ENCODE measurements at places on chromosomes 7 and 10.

- no peak for DNase-seq
Observed at GRCh38 chr10:98567391-98568133, 120.8 kb upstream of the HPS1 start.

DNA sequence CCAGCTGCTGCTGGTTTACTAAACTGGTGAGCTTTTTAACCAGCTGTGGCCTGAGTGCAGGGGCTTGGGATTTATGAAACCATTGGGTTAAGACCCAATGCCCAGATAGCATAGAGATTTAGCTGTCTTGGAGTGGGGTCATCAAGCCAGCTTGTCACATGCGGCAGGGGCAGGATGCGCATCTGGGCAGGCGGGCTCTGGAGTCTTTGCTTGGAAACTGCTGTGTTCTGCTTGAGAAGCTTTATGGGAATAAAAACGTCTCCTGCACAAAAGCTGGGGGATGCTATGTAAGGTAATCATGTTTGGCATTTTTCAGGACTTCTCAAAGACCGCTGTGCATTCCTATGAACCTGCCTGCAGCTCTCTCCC, 136.3 kb downstream of the MAPK8 start:
- no peak for DNase-seq

GRCh38 chr10:1776127-1776662, 38.9 kb upstream of the ADARB2 start:
- DNase-seq = no peak

- peak; percentile 50 for DNase-seq
Observed at GRCh38 chr10:23439961-23440889, 1.4 kb downstream of the OTUD1 start.

- no peak for DNase-seq
Observed at GRCh38 chr10:128574581-128575210, 448.5 kb upstream of the MKI67 start.

DNA sequence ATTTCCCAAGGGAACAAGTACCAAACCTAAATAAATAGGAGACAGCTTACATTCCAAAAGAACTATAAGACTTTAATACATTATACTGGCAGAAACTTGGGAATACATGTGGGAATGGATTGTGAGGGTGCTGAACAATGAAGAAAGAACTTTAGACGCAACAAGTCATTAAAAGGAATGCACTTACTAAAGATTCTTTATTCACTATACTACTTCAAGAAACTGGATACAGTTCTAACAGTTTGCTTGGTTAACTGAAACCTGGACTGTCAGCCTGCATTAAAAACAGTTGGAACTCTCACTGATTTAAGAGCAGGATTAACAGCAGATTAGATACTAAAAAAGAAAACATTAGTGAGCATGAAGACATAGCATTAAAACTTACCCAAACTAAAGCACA, 12.0 kb downstream of the CACUL1 start:
- no peak for DNase-seq

DNA sequence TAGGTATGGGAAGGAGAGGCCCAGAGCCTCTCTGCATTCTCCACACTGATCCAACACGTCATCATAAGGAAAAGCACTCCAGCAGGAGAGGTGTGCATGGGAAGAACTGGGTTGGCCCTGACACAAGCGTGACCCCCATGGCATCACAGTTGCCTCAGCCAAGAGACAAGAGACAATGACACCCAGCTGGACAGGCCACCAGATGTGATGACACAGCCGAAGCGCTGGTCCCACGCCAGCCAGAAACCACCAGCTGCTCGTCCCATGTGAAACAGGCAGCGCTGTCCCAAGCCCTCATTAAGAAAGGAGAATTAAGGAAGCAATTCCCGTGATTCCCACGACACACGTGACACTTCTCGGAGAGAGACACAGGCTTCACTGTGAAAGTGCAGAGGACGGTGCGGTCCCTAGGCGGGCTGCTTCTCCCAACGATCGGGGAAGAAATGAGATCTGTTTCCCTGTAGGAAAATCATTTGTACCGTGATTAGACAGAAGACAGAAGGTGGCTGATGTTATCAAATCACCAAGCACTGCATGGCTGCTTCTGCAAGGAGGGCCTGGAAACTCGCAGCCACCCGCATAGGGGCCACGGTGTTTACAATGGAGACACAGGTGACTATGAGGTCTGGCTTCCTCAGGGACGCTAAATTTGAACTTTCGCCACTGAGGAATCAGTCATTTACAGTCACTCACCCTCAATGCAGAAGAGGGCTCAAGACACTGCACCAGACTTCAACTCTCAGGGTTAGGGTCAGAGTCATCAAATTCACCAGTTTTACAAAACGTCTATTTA, 74.5 kb downstream of the DIP2C start:
- no peak for DNase-seq

DNA sequence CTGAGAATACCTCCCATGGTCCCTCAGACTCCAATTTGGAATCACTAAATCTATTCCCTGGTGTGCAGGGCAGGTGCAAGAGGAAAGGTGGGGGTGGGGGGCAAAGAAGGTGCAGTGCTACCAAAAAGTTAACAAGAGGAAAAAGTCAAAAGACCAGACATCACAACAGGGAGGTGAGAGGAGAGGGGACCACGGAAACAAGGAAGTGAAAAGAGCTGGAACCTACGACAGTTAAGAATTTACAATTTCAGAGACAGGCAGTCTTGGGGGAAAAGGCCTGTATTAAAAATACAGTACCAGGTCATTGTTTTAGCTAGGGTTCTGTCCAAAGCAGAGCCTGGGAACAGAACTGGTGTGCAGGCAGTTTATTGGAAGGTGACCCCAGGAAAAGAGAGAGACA, 14.6 kb downstream of the ITGB1 start:
- DNase-seq = peak; percentile 39

DNA sequence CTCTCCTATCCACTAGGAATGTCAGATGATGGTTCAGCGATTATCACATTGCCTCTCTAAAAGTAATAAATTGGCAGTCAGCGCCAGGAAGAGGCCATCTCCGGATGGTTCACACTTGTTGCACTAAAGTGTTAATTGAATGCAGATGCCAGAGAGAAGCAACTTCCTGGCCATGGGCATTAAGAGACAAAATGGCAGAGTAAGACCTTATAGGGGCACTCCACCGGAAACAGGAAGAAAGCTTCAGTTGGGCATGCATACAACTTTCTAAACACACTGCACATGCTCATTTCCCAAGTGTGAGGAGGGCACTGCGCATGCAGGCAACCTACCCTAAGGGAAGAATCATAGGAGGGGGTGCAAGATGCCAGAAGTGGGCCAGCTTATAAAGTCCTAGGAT, 71.7 kb upstream of the AUTS2 start:
- DNase-seq = no peak

GRCh38 chr10:128307820-128308219, 181.6 kb upstream of the MKI67 start:
- no peak for DNase-seq

DNA sequence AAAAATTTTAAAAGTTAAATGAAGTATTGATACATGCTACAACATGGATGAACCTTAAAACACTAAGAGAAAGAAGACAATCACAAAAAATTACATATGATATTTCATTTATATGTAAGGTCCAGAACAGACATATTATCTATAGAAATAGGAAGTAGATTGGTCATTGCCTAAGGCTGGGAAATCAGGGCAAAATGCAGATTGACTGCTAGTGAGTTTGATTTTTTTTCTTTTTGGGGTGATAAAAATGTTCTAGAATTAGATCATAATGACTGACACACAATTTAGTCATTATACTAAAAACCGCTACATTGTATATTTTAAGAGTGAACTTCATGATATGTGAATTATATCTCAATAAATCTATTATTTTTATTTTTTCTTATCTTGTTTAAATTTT, 88.3 kb downstream of the CPEB3 start:
- DNase-seq = no peak

DNA sequence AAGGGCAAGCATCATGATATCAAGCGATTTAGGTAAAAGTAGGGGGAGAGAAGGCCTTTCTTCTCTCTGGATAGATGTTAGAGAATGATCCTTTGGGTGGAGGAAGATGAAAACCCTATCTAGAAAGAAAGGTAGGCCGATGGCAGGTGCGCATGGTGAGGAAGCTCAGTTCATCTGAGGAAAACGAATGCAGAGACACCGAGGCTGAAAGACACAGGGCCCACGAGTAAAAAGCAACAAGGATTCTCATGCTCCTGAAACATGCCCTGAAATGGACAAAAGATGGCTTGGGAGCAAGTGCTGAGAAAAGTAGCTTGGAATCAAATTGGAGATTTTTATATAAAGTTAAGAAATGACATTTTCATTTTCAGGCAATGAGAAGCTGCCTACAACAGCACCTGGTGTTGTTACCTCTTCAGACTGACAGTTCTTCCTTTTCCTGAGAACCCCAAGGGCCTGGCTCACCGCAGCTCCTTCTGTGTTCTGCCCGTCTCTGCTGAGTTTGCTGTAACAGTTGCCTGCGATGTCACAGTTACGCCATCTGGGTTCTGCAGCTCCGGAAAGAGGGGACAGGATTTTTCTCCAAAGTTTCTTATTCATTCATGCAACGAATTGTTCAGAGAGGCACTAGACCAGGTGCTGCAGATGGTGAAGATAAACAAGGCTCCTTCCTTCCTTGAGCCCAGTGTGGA, 402.0 kb upstream of the KLF6 start:
- no peak for DNase-seq

GRCh38 chr10:131725581-131726069, 175.2 kb upstream of the PPP2R2D start:
- DNase-seq = no peak

DNA sequence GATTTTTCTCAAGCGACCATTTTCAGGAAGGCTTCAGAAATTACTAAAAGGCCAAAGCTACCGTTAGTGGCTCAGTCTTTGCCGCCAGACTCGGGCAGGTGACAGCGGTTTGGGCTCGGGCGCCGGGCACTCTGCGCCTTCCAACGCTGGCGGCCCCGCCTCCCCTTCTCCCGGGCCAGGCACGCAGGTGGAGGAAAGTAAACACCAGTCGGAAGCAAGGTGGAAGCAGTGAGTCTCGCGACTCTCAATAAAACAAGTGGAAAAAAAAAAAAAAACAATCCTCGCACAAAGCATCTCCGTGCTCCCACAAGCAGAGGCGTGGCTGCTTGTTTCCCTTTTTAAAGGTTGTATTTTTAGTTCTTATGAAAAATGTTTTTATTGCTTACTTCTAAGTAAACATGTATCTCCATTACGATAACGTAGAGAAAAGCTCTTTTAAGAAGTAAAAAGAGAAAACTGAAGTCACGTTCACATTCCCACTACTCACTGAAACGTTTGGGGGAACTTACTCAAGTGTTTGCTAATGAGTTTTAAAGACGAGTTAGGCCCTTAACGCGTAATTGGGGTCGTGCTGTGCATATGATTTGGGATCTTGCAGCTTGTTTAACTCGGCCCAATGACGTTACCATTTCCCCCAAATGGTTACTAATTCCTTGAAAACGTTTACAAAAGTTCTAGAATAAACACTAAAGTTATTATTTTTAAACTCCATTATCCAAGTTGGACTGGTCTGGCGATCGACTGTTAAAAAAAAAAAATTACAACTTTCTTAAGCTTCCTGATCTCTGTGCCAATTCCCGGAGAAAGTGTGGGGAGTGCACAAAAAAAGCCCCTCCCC, 864 bp downstream of the CDCA7L start:
- peak; percentile 64 for DNase-seq

DNA sequence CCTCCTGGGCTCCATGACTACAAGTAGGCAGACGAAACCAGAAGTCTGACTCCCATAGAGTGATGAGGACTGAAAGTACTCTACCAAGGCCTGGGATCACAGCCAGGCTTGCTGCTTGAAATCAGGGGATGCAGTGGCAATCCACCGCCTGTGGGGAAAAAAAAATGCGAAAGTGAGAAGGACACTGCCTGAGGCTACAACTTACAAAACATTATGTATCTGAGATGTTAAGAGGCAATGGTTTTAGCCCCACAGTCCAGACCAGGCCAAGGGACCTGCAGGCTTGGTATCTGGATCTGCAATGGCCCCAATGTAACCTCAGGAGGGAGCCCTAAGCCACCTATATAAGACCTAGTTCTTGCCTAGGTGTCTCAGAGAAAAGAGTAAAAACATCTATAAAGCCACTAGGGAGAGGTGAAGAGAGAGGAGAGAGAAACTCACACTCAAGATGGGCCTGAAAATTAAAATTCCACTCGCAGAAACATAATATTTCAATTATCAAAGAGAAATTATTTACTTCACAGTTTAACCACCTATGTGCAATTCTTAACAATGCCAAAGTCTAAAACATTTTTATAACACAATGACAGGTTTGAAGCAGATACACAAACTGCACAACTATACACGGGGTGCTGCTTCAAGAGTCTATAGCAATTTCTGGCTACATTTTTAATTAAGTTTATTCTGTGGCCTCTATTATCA, 13.9 kb downstream of the DNAJC1 start:
- peak; percentile 82 for DNase-seq

DNA sequence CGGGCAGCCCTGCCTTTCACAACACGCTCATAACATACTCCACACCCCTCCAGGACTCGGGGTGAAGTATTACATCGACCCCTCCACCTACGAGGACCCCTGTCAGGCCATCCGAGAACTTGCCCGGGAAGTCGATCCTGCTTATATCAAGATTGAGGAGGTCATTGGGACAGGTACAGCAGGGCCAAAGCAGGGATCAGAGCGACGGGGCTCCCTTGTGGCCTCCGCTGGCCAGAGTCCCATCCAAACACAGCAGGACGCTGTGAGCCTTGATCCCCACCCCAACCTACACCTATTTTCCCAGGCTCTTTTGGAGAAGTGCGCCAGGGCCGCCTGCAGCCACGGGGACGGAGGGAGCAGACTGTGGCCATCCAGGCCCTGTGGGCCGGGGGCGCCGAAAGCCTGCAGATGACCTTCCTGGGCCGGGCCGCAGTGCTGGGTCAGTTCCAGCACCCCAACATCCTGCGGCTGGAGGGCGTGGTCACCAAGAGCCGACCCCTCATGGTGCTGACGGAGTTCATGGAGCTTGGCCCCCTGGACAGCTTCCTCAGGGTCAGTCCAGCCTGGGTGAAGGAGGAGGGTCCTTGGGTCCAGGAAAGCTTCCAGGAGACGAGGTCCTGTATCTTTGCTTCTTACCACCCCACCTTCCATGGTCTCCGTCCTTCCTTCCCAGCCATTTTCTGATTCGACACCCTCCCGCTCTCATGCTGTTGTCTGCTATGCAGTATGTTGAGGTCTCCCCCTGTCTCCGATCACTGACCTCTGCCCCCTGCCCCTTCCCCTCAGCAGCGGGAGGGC, 13.5 kb downstream of the EPHB6 start:
- DNase-seq = no peak
